EH (cell line): ENCODE measurements at places on chromosomes 7 and 10.
A peak's percentile ranks its signal among the peaks of the same experiment; 100 is the strongest.

- no peak for DNase-seq
Observed at GRCh38 chr7:12684733-12685132, 2.7 kb upstream of the ARL4A start.

DNA sequence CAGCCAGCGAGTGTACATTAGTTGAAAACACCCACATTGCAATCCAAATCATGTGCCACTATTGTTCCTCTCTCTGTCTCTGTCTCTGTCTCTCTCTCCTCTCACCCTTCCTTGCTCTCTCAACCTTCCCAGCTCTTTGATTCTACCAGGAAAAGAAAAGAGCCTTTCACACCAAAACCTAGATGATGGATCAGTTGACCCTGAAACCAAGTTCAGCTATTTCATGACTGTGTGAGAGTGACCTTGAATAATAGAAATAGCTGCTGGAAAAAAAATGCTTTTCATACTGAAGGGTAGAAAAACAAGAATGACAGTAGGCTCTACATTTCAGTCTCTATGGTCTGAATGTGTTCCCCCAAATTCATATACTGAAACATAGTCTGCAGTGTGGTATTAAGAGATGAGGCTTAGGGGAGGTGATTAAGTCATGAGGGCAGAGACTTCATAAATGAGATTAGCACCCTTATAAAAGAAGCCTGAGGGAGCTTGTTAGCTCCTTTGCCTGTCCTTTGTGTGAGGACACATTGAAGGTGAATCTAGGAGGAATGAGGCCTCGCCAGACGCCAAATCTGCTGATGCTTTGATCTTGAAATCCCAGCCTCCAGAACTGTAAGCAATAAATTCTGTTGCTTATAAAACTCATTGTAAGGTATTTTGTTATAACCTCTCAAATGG, 65.2 kb downstream of the LYZL1 start:
- no peak for DNase-seq

DNA sequence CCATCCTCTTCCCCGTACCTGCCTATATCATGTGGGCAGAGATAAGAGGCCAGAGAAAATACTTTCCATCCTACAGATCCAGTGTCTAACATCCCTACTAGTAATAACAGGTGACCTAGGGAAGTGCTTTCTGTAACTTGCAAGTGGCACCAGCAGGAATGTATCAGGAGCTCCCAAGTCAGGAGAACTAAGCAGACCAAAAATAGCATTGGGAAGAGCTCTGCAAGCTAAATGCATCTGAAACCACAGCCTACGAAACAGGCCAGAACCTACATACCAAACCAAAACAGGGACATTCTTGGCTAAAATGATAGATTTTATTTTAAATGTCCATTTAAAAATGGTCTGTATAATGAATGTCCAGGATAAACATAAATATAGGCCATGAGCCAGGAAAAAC, 680.8 kb downstream of the PHTF2 start:
- peak; percentile 73 for DNase-seq

DNA sequence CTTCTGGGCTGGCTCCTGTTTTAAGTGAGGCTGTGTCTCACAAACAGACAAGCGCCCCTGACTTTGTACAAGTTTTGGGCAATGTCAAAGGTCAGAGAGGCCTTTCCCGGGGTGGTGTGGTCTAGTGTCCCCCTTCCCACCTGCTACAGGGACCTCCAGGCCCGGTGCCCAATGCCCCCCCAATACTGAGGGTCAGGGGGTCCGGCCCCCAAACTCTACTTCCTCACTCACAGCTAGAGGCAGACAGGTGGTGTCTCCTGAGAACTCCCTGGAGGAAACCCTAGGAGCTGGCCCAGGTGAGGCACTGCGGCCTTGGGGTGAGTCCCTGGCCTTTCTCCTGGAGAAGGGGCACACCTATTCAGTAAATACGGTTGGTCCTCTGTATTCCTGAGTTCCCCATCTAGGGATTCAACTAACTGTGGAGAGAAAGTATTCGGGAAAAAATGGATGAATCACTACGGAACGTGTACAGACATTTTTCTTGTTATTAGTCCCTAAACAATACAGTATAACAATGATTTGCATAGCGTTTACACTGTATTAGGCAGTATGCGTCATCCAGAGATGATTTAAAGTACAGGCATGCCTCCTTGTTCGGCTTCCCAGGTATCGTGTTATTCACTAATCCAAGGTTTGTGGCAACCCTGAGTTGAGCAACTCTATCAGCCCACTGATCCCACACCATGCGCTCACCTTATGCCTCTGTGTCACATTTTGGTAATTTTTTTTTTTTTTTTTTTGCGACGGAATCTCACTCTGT, 308.1 kb downstream of the WDR37 start:
- no peak for DNase-seq

DNA sequence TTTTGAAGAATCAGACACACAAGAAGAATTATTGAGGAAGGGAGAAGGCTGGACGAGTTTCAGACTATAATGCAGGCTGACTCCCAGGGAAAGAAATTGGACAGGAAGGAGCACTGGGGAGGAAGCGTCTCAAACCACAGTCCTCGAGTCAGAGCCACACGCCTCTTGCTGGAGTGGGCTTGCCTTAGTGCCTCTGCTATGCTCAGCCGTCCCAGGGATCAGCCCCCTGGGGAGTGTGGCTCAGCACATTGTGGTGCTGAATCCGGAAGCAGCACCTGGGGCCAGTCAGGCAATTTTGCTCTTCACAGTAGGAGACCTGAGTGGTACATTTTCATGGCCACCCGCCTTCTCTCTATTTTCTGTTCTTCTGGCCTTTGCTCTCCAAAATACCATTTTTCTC, 67.4 kb upstream of the SLC35G1 start:
- DNase-seq = peak; percentile 17

DNA sequence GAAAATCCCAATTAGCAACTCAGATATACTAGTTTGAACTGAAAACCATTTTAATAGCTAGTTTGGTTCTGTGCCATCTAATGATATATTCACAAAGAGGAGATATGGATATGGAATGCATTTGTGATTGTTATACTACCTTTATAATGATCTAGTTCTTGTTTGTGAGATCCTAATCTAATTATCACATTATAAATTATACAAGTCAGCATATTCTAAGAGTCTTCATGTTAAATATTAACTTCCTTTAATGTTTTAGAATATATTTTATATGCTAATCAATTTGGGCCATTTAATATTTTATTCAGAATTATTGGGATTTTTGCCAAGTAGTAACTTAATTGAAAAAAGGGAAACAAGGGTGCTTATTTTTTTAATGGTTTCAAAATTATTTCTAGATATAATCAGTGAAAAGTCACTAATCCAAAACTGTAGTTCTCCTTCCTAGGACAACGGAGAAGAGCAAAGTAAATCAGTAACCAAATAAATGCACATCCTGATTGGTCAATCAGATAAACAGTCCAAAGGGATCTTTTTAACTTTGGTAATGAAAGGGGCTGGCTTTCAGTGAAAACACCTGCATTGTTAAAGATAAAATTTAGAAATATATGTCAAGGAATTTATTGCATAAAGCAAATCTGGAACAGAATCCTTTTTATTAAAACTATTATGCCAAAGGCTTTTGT, 173.9 kb upstream of the MEOX2 start:
- DNase-seq = no peak

GRCh38 chr7:31160941-31161340, 108.8 kb downstream of the ADCYAP1R1 start:
- DNase-seq = peak; percentile 2

GRCh38 chr7:135334830-135335543, 101.3 kb downstream of the STRA8 start:
- no peak for DNase-seq

- DNase-seq = peak; percentile 59
Observed at GRCh38 chr7:115271332-115272235, 349.7 kb downstream of the MDFIC start.

DNA sequence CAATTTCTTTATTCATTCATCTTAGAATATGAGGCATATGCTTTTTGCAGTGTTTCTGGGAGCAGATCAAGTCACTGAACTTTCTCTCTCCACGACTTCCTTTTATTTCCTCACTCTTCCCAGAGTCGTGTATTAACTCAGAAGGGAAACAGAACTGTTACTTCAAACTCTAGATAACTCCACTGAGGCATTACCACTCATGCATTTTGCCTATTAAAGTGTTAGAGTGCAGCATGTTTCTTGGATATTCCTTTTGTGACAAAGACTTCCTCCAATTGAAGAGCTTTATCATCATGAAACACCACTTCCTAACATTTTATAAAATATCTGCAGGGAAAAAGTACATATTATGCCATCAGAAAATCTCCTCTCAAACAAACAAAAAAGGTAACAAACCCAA, 797.4 kb upstream of the COBL start:
- no peak for DNase-seq

GRCh38 chr10:67262675-67263074, 336.8 kb downstream of the LRRTM3 start:
- no peak for DNase-seq

- DNase-seq = no peak
Observed at GRCh38 chr7:154918741-154919140, 84.2 kb downstream of the PAXIP1 start.

DNA sequence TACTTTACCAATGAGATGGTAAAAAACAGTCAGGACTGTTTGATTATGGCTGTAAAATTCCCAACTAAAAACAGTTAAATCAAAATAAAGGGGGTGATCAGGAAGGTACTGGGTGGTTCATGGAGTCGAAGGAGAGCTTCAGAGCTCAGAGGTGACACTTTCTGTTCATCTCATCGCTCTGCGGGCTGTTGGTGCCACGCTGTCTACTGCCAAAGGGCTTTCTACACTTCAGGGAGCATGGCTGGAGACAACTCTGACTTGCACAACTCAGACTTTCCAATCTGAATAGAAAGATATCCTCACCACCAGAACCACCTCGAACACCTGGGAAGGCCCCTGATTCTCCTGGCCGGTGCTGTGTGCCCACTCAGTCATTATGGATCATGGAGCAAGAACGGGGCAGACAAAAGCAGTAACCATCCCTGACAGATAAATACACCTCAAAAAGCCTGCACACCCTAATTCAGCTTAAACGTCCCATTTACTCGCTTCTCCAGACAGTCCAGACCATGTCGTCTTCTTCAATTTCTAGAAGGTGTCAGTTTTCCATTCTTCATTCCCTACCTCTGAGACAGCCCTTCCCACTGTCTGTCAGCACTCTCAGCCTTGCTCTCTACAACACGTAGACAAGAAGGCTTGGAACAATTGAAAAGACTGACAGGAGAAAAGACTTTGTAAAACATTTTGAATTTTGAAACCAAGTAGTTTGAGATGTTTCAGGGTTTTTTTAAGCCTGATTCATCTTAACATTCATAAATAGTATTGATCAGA, 348.7 kb upstream of the NFE2L3 start:
- no peak for DNase-seq

DNA sequence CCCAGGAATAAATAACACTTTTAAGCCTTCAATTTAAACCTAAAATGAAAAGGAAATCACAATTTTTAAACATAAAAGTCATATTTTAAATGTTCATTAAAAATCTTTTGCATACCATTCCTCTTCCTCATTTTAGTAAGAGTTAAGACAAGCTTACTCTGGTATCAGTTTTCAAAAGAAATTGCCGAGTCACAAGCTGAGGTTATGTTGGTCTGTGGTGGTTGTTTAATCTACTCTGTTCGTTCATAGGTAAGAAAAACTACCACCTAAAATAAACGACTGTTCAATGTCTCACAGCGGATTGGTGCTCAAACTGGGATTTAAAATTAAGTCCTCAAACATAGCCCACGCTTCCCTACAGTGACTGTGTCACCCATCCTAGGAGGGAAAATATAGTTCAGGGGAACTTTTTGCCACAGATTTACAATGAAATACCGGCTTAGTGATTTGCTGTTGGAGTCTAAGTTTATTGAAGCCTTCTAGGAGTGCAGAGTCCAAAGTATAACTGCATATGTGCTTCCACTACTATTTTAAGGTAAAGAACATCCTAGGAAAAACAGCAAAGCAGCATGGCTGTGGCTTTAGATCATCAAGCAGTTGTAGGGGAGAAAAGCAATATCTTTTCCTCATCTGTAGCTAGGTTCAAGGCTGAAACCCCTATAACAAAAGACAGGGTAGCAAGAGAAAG, 61.1 kb downstream of the GNAT3 start:
- DNase-seq = peak; percentile 60

- no peak for DNase-seq
Observed at GRCh38 chr7:4361774-4362173, 320.3 kb upstream of the FOXK1 start.

- peak; percentile 90 for DNase-seq
Observed at GRCh38 chr10:35875016-35875676, 233.1 kb upstream of the FZD8 start.

GRCh38 chr10:73485320-73485719, 10.5 kb downstream of the PPP3CB start:
- DNase-seq = no peak

GRCh38 chr7:41869091-41869490, 166.2 kb upstream of the INHBA start:
- DNase-seq = peak; percentile 74

DNA sequence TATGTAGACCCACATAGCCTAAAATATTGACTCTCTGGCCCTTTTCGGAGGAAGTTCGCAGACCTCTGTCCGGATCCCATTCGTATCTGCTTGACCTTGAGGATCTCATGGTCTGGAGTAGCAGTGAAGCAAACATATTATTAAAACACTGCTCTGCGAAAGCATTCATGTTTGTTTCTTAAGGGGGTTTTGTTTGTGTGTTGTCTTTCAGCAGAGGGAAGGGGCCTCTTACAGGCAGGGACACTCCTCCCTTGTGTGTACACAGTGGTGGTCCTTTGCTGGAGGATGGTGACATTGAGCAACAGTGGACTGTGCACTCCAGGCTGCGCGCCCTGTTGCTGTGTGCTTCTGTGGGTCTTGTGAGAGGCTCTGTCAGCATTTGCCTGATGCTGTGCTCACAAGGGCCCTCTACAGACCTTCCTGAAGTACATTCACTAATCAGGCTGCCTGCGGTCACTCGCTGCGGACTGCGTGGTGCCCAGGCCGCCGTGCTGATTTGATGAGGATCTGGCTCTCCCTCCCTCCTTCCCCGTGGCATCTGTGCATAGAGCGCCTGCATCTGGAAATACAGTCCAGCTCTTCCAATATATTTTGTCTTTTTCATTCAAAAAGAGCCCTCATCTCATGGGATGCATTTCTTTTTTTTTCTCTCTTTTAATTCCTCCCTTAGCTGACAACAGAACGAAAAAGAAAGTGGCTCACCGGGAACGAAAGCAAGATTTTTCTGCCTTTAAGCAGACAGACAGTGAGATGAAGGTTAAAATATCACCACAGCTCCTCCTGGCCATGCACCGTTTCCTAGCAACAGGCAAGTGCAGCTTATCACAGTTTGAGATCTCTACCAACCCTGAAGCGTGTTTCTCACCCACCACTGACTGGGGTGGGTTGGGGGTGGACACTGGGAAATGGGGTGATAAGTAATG, 135.8 kb downstream of the CNNM2 start:
- DNase-seq = peak; percentile 87
